ENCODE measurements at places on chromosomes 6 and 20.

- DNase-seq, result no peak
These were observed 106.3 kb downstream of the TBC1D7 start for GRCh38 chr6:13222048-13222447.

- no peak for DNase-seq
These were observed 565.1 kb upstream of the FLRT3 start for GRCh38 chr20:14902432-14903089.

DNA sequence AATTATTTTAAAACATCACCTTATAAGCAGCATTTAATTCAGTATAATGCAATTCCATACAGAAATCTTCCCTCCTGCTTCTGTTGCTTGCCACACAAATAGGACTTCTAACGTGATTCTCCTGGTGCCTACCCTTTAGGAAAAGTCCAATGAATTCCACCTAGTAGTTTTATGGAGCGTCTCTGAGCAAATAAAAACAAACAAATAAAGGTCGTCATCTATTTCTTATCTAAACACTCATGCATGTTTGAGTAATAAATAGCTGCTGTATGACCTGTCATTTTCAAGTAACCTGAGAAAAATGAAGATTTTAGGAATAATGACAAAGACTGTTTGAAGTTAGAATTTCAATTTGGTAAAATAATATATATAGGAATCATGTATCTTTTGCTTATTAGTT, 102.7 kb downstream of the BMP5 start:
- DNase-seq, result no peak

DNA sequence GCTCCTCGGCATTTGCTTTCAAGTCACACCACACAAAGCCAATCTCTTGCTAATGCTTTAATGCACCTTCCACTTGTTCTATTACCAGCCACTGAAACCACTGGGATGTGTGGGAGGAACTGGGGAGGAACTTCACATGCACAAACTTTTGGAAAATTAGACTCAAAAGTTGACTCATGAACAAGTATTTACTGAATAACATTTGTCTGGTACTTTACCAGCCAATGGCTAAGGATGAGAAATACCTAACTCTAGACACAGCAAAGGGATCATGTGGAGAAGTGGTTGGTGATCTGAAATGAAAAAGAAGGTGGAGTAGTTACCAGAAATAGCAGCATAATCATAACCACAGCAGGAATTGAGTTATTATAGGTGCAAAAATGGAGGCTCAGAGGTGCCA, 554.0 kb upstream of the NOX3 start:
- DNase-seq, result no peak

GRCh38 chr20:37728635-37728983, 34.8 kb downstream of the CTNNBL1 start:
- DNase-seq, result no peak

DNA sequence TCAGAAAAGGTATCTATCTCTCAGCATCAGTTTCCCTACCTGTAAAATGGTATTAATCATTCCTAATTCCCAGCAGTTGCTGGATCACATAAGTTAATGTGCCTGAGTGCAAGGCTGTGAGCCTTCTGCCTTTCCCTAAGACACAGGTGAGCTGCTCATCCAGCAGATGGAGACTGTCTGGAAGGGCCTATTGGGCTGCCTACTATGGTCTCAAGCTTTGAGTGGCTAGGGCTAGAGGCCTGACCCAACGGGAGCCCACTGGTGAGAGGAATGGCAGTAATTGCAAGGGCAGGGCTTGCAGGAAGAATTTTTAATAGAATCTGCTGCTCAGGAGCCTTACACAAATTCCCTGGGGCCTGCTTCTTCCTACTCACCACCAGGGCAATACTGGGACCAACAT, 4.3 kb downstream of the KHDC1 start:
- no peak for DNase-seq

- no peak for DNase-seq
These were observed 126.4 kb downstream of the BANF2 start for GRCh38 chr20:17825960-17826843.

DNA sequence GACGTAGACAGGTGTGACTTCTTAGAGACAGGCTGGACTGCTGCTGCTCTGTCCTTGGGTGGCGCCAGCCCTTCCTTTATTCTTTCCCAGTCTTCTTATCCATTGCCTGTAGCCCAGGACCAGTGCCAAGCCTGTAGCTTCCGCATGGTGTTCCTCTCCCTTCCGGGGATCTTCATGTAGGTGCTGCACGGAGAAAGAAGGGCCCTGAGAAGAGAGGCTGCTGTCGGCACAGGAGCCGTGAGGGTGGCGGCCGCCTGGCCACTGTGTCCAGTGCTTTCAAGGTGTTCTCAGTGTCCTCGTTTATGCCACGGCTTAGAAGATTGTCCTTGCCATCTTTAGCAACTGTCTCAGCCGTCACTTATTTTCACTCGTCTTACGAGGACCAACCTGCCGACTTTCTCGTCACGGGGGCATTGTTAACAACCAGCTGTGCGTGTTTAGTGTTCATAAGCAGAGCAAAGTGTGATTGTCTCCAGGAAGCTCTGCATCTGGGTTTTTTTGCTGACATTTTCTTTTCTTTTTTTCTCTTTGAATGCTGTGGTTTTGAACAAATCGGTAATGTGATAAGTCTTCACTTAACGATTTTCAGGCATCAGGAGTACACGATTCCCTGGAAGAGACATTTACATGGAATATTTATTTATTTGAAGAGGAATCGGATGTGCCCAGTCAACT, 61.2 kb downstream of the PPP1R14C start:
- DNase-seq, result no peak

DNA sequence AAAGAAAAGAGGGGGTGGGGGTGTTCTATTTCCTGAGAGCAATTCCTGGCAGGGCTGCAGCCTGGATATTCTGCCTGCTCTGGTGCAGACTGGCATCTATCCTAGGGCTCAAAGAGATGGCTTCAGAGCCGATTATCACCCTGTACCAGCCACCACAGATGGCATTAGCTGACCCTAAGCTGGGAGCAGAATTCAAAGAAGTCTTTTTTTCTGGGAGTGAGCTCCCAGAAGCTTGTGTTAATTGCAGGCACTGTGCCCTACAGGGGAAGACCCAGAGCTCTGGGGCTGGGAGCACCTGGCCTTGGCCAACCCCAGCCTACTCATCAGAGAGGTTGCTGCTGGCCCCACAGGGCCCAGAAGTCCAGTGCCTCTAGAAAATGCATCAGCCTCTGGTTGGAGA, 85.9 kb downstream of the PXDC1 start:
- no peak for DNase-seq

DNA sequence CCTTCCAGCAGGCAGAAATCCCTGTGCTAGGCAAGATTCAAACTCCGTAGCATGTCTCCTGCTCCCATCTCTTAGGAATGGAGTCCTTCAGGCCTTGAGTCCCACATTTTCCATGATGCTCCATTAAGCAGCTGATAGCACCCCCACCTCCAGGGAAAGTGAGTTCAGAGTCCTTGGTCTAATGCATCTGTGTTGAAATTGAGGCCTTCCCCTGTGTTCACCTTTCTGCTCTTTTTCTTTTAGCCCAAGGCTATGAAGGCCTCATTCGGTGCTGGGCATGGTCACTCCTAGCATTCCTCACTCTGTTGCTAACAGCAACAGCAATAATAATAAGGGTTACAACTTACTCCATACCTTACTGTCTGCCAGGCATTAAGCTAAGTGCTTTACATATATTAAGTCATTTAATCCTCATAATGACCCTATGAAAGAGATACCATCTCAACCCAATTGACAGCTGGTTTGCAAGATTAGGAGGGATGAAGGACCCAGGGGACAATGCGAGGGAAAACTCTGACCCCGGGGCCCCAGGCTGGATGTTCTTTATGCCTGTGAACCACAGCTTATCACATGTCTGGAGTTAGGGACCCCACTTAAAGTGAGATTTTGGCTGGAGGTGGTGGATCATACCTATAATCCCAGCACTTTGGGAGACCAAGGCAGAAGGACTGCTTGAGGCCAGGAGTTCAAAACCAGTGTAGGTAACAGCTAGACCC, 17.5 kb upstream of the PANK2 start:
- no peak for DNase-seq

DNA sequence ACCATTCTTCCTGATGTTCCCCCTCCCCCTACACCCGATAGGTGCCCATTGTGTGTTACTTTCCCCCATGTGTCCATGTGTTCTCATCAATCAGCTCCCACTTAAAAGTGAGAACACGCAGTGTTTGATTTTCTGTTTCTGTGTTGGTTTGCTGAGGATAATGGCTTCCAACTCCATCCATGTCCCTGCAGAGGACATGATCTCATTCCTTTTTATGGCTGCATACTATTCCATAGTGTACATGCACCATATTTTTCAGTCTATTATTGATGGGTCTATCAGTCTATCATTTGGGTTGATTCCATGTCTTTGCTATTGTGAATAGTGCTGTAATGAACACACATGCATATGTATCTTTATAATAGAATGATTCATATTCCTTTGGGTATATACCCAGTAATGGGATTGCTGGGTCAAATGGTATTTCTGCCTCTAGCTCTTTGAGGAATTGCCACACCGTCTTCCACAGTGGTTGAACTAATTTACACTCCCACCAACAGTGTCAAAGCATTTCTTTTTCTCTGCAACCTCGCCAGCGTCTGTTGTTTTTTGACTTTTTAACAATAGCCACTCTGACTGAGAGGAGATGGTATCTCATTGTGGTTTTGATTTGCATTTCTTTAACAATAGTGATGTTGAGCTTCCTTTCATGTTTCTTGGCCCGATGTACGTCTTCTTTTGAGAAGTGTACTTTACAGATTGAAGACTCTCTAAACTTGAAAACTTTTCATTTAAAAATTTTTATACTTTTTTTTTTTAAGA, 41.0 kb upstream of the GCNT2 start:
- DNase-seq, result no peak

DNA sequence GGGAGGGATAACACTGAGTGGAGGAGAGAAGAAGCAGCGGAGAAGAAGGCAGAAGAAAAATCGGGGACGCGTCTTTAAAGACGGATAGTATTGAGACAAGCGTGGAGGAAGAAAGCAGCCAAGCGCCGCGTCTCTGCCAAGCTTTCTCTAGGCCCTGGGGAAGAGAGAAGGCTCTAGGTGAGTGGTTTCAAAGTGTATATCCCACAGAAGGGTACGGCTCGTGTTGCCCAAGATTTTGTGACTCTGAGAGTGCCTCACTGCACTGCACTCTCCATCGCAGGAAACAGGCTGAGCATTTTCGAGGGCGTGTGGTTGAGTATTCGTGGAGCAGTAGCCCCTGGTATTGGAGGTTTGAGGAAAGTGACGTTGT, 185.4 kb downstream of the TRIM27 start:
- no peak for DNase-seq

- peak; percentile 49 for DNase-seq
These were observed 193.4 kb downstream of the SYNDIG1 start for GRCh38 chr20:24662752-24663365.

GRCh38 chr6:34804543-34804942, 12.7 kb downstream of the BLTP3A start:
- no peak for DNase-seq

DNA sequence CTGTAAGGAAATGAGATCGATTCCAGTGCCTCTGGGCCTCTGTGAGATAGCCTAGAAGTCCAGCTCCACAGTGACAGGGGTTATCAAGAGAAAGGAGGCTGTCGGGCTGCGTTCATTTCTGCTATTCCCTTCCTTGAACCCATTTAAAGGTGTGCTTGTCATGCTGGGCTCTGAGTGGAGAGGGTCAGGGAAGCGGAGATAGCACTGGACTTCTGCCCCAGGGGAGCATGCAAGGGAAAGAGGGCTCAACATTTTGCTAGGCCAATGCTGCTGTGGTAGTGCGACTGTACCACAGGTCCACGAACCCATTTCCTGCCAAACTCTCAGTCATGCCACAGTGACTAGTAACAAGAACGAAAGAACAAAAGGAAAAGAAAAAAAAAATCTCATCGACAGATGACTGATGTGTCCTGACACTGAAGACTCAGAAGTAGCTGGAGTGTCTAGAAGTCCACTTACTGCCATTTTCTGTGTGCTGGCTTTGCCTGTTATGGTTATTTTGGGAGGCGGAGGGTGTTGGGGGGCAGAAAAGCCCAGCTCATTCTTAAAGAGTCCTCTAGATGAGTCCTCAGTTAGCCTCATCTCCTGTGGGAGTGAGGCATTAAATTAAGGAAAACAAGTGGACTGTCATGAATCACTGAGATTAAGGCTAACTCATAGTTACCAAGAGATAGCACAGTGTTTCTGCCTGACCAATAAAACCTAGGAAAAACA, 8.1 kb downstream of the NEDD9 start:
- DNase-seq, result no peak

- no peak for DNase-seq
These were observed 211.2 kb upstream of the RSPO3 start for GRCh38 chr6:126907312-126907711.

DNA sequence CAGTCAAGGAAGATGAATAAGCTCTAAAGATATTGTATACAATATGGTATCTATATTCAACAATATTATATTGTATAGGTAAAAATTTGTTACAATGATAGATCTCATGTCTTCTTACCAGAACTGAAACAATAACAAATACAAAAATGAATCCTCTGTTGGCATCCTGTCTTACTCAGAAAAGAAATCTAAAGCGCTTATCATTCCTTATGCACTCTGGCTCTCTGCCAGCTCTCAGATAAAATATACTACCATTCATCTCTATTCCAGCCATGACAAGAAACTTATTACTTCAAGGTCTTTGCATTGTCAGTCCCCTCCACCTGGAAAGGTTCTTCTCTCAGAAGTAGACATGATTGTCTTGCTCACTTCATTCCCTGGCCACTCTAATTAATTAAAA, 138.6 kb downstream of the THEMIS start:
- DNase-seq, result no peak

GRCh38 chr6:129893640-129894039, 32.5 kb upstream of the TMEM244 start:
- no peak for DNase-seq

DNA sequence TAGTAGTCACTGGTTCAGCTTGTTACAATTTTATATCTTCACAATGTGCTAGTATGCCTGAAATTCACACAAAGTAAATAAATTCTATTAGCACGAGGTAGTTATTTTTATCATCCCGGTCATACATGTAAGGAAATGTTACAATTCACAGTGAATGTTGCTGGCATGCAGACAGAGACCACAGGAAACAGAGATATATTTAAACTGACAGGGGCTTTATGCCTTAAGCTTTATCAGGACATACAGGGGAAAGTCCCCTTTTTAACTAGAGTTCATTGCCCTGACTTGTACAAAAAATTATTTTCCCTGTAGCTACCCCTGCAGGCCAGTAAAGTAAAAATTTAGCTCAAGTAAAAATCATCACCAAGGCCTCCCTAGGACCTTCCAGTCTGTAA, 712.0 kb upstream of the NRSN1 start:
- DNase-seq, result no peak

- no peak for DNase-seq
These were observed 73.9 kb upstream of the DUSP22 start for GRCh38 chr6:218153-219018.
